ENCODE measurements at places on chromosomes 1 and 21.

DNA sequence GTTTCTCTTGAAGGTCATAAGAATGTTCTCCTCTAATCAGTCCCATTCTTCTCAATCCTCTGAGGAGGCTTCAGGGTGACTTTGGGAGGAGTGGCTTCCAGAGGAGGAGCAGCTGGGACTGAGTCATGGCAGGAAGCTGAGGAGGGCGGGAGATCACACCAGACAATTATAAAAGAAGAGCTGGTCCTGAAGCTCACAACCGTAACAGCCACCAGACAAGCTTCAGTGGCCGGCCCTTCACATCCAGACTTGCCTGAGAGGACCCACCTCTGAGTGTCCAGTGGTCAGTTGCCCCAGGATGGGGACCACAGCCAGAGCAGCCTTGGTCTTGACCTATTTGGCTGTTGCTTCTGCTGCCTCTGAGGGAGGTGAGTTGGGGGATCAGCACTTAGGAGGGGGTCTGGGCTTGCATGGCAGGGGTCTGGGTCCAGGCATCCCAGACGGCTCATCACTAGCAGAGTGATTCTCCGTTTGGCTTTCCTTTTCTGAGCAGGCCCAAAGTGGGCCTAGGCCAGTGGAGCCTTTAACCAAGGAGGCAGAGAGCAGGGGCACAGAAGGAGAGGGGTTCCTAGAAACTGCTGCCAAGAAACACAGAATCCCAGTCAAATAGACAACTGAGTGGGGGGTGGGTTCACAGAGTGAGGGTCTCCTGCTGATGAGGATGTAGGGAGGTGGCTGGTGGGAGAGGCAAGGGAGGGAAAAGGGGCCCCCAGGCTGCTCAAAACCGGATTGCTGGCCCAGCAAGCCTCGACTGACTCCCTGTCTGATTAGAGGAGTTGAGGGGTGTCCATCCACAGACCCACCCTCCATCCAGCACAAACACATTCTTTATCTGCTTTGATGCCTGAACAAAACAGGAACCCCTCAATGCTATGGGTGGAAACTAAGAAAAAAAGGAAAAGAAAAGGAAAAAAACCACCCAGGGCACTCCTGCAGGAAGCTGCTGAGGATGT lies at the start of gene ECM1:
Gene ECM1 (plus strand): TSS at position 198 of the 953 bp plus-strand sequence. CDS start 101 bp downstream, at position 299.
- no peak for DNase-seq

DNA sequence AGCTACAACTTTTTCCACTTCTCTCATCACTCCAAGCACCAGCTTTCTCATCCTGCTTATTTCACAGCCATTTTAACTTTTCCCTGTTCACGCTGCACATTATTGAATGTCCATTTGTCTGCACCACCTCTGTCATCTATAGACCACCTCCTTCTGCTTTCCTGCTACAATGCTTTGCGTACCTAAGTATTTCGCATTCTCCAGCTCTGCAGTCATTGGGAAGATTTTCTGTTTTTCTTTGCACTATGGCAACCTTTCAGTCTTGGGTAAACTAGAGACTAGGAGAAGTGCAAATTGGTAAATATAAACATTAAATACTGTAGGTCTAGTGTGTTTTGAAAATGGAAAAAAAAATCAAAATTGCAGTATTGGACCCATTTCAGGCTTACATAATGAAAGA lies 835 bp downstream of the CCDC30 start:
- DNase-seq: no peak

DNA sequence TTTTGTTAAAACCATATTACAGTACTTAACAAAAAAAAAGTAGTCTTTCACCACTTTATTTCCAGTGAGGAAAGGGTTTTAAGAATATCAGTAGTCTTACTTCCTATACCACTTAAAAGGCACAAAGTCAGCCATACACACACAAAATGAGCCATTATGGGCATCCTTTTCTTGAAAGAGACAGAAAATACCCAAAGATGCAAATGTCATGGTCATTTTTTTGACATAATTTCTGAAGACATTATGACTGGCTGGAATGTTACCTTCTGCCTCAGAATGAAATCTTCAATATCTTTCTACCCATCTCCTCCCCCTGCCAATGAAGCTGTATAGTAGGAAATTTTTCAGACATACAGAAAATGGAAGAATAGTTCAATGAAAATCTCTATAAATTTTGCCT lies 237.7 kb downstream of the SLC45A1 start:
- DNase-seq: no peak

DNA sequence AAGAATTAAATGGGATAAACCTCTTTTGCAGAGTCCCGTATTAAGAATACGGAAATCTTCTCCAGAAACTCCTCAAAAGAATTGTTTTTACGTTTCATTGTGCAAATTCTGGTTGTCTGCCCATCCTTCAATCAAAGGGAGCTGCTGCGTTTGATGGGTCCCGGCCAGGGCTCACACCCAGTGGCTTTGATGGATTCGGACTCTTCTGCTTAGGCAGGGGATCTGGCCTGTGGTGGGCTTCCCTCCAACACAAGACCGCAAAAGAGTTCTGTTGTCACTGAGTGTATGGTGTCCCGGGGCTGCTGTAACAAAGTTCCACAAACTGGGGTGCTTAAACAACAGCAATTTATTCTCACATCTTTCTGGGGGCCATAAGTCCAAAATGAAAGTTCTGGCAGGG lies 402.0 kb downstream of the PCP4 start:
- no peak for DNase-seq
